SHP77 (cell line): ENCODE measurements at places on chromosomes 6 and 20.
A peak's percentile ranks its signal among the peaks of the same experiment; 100 is the strongest.

GRCh38 chr6:137875058-137875520 lies 8.0 kb downstream of the TNFAIP3 start:
- DNase-seq: no peak

DNA sequence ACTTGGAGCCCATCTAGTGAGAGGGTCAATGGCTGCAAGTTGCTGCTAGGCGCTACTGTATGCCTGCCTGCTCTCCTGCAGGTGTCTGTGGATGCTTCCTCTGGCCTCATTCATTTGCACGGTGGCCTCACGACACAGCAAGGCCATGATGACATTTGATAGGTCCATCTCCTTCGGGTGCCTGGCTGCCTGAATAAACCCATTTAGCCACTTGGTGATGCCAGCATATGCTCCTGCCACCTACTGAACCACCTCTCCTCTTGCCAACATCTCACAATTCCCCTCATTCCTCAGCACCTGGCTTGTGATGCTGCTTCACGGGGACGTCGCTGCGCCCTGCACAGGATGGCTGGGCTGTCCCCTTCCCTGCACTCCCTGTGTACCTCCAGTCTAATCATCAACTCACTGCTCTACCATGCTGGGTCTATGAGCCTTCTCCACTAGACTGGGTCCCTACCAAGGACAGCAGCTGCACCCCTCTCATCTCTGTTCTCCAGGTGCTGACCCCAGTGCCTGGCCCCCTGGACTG lies 51.1 kb downstream of the AGPAT4 start:
- no peak for DNase-seq

- no peak for DNase-seq
Measured at GRCh38 chr20:34921436-34921835, 34.2 kb downstream of the GSS start.

DNA sequence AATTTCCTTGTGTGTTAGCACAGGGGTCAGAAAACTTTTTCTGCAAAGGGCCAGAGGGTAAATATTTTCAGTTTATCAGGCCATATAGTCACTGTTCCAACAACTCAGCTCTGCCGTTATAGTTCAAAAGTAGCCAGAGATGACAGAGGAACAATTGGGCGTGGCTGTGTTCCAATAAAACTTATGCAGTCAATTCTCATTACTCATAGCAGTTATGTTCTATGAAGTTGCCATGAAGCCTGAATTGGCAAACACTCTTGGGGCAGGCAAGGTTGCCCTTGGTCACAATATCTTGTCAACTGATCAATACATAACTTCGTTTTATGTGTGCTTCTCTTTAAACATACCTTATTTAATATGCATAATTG lies 304.2 kb downstream of the TFAP2C start:
- DNase-seq: no peak

DNA sequence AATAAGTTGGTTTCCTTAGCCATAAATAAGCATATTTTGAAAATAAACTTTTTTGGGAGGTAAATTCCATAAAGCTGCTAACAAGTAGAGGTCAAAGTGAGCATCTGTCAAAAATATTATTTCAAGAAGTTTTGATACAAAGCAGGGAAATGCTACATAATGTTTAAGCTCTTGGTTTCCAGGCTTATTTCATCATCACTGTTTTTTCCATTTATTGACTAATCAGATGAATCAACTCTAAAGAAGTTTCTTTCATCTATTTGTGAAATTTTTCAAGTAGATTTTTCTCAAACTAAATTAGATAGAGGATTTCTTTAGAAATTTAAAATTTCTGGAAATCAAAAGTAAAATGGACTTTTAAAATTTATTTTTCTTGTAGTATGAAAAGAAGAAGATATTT lies 89.5 kb upstream of the TBX18 start:
- DNase-seq: no peak

GRCh38 chr20:49579874-49580812 lies 12.2 kb upstream of the PTGIS start:
- DNase-seq: no peak

- no peak for DNase-seq
Measured at GRCh38 chr6:104305206-104305605, 554.5 kb downstream of the HACE1 start.

GRCh38 chr20:41587523-41587922 lies 30.7 kb downstream of the CHD6 start:
- DNase-seq: no peak

GRCh38 chr6:56652994-56653393 lies 10.3 kb upstream of the DST start:
- DNase-seq: no peak

GRCh38 chr6:35093118-35093445 lies 48.1 kb downstream of the TCP11 start:
- no peak for DNase-seq

GRCh38 chr6:130143709-130144108 lies 79.0 kb downstream of the SAMD3 start:
- no peak for DNase-seq

- no peak for DNase-seq
Measured at GRCh38 chr6:81939766-81940165, 187.3 kb upstream of the TENT5A start.

DNA sequence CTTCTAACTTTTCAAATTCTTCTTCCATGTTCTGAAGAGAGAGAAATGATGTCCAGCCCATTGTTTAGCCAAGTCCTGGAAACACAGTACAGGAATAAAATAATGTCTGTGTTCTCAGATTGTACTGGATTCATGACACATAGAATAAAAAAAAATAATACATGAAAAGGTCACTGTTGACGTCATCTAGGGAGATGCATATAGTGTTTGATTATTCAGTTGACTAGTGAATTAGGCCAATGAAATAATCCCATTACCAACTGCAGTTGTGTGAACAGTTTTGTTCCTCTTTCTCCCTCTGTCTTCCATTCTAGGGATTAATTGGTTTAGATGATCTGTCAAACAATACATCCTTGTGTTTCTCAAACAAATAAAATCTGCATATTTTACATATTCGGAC lies 222.8 kb downstream of the ALDH8A1 start:
- peak; percentile 27 for DNase-seq

- no peak for DNase-seq
Measured at GRCh38 chr6:12440981-12441380, 150.8 kb downstream of the EDN1 start.

GRCh38 chr6:3278691-3279090 lies 19.9 kb downstream of the PSMG4 start:
- DNase-seq: no peak

- DNase-seq: no peak
Measured at GRCh38 chr6:37033255-37033654, 27.8 kb downstream of the FGD2 start.

DNA sequence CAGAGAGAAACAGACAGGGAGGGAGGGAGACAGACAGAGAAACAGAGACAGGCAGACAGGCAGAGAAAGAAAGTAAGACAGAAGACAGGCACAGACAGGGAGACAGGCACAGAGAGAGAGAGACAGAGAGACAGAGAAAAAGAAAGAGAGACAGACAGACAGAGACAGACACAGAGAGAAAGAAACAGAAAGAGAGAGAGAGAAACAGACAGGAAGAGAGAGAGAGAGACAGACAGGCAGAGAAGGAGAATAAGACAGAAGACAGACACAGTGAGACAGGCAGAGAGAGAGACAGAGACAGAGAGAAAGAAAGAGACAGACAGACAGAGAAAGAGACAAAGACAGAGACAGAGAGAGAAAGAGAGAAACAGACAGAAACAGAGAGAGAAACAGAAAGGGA lies 754.8 kb upstream of the DEFB115 start:
- no peak for DNase-seq

DNA sequence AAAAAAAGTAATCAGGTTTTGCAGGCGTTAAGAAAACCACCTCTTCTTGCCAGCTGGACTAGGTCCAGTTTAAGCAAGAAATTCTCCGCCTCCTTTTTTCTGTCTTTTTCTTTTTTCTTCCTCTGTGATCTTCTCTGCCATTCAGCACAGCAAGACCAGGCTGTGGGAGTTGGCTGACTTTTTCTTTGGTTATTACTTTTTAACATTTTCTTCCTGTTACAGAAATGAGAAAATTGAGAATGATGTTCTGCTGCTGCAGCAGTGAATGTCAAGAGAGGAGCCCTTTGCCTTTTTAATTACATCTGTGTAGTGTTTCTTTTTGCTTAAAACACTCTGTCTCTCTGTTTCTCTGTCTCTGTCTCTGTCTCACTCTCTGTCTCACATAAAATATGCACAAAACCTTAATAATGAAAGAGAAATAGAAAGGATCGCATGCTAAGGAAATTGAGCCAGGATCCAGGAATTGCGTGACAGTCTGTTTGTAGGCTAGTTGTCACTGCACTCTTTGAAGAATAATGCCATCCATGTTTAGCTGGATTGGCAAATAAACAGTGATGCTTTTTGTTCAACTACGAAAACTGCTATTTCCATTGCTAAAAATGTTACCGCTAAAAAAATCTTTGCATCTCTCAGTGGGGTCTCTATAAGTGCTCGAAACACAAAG lies 103.2 kb upstream of the SUPT3H start:
- no peak for DNase-seq

GRCh38 chr6:77466055-77466450 lies 2.8 kb upstream of the HTR1B start:
- DNase-seq: peak; percentile 43

DNA sequence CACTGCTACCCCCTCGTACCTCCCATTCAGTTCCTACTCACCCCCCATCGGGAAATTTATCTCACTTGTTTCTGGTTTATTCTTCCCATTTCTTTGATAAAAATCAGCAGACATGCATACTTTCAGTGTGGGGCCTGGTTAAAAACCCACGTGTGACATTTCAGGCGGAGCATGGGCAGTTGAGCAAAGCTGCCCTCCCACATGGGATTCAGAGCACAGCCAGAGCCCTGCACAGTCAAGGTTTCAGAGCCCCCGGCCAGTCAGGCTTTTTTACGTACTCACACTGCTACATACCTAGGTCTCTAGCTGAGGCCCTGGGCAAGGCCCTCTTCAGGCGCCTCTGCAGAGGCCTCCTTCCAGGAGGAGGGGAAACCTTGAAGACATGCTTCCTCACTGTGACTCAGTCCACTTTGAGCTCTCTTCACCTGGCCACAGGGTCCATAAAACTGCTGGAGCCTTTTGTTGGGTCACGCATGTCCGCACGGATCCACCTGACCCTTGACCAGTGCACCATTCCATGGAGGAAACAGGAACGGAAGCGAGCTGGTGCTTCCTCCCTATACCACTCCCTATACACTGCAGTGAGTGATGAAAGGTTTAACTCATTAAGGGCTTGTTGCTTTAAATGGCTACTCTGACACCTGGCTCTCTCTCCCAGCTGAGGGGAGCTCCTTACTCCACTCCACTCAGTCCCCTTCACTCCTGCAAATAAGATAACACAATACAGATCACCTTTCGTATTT lies 713.3 kb downstream of the PRKN start:
- DNase-seq: no peak

DNA sequence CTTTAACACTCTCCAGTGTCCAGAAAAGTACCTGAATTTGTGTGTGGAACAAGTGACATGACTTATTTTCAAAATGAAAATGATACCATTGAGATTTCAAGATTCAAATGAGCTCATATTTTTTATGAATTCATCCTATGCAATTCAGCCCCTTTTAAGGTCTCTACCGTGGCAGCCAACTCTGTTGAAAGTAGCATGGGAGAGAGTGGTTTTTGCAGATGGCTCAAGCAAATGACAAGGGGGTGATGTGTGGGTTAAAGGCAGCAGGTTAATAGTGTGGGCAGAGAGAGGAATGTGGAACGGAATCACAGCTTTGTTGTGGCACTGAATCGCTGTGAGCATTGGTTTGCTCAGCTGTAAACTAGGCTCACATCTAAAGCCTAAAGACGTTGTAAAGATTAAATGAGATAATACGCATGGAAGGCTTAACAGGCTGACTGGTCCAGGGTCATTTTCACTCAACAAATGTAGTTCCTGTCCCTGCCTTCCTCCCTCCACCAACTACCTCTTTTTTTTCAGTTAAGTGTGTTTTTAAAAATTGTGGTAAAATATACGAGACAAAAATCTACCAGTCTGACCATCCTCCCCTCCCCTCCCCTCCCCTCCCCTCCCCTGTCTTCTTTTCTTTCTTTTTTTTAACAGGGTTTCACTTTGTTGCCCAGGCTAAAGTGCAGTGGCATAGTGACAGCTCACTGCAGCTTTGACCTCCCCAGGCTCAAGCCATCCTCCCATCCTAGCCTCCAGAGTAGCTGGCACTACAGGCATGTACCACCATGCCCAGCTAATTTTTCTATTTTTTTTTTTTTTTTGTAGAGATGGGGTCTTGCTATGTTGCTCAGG lies 114.7 kb upstream of the ZNF217 start:
- no peak for DNase-seq

GRCh38 chr6:49202924-49203536 lies 260.0 kb downstream of the MMUT start:
- no peak for DNase-seq

DNA sequence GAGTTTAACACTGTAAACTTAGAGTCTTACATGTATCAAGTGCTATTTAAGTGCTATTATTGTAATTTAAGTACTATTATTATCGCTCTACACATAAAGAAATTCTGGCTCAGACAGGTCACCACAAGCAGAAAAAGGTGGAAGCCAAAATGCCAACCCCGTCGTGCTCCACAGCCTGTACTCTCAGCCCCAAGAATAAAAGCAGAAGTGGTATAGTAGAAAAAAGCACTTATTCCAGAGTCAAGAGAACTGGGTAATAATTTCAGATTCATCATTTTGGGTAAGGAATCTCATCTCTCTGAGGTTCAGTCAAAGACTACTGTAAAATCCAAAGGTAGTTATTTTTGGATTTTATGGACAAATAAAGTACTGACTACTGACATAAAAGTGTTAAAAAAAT lies 943 bp downstream of the ZUP1 start:
- DNase-seq: no peak

GRCh38 chr6:32529697-32530430 lies at the start of gene HLA-DRB5:
Gene HLA-DRB5, minus strand, starts transcription at chr6:32530287. Its CDS starts 63 bp downstream, at chr6:32530224.
- no peak for DNase-seq

DNA sequence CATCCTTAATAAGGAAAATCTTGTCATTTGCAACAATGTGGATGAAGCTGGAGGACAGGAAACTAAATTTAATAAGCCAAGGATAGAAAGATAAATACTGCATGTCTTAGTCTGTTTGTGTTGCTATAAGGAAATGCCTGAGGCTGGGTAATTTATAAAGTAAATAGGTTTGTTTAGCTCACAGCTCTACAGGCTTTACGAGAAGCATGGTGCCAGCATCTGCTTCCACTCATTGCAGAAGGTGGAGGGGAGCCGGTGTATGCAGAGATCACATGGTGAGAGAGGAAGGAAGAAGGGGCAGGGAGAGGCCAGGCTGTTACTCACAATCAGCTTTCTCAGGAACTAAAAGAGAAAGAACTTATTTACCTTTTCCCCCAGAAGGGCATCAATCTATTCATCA lies 118.9 kb upstream of the SMLR1 start:
- DNase-seq: no peak
